ENCODE measurements at places on chromosomes 1 and 21.

- no peak for DNase-seq
These were observed 103.8 kb downstream of the ADARB1 start for GRCh38 chr21:45178070-45178608.

DNA sequence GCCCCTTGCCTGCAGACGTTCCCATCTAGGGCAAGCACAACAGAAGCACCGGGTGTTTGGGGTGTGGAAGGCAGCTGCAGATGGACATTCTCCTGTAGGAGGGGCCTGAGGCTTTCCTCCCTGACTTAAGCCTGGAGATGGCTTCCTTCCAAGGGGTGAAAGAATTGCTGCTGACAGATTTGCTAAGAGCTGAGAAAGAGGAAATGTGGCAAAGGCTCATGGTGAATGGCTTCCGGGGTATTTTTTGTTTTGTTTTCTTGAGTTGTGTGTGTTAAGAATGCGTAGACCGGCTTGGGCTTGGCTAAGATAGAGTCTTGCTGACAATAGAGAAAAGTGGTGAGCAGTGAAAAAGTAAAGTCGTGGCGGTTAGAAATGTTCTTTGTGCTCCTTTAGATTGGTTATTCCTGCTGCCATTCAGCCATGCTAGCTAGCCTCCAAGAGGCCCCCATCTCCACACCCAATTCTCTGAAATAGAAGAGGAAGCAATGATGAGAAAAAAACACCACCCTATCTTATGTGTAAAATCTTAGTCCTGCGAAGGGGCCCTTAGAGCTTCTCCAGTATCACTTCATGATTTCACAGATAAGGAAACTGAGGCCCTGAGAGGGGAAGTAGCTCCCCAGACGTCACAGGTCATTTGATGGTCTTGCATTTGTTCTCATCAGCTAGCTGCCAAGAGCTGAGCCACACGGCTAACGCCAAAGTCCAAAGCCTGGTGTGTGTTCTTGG is 36.9 kb downstream of the EIF2D start:
- DNase-seq: peak; percentile 41

GRCh38 chr1:164950541-164950986 is 391.6 kb downstream of the PBX1 start:
- no peak for DNase-seq

DNA sequence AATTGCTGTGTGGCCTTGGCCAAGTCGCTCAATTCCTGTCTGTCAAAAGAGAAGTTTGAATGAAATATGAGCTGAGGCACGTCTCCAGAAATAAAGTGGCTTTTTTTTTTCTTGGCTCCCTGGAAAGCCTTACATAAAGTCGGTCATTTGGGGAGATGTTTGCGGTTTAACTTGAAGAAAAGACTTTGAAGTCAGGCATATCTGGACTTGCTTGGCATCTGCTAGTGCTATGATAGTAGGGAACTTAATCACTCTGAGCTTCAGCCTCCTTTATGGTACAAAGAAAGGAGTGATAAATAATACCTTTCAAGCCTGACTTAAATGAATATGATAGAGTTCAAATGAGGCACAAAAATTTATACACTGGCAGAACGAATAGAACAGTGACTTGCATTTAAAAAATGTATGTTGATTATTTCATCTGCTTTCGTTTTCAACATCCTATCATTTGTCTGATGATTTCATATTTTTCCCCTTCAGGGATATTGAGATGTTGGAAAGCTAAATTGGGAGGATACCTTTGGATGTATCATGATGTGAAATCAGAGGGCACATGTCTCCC is 60.2 kb downstream of the FASLG start:
- DNase-seq: no peak

GRCh38 chr1:228271701-228272251 is 63.9 kb downstream of the OBSCN start:
- no peak for DNase-seq

GRCh38 chr1:194809665-194810064 is 1623.3 kb upstream of the B3GALT2 start:
- no peak for DNase-seq

- no peak for DNase-seq
These were observed 119.3 kb downstream of the HLCS start for GRCh38 chr21:36847189-36847588.

GRCh38 chr1:59136541-59137275 is 160.2 kb upstream of the FGGY start:
- no peak for DNase-seq

- DNase-seq: no peak
These were observed 3.5 kb upstream of the NBL1 start for GRCh38 chr1:19640363-19641316.

GRCh38 chr1:1305300-1306069 is 2.2 kb downstream of the ACAP3 start:
- DNase-seq: peak; percentile 84

DNA sequence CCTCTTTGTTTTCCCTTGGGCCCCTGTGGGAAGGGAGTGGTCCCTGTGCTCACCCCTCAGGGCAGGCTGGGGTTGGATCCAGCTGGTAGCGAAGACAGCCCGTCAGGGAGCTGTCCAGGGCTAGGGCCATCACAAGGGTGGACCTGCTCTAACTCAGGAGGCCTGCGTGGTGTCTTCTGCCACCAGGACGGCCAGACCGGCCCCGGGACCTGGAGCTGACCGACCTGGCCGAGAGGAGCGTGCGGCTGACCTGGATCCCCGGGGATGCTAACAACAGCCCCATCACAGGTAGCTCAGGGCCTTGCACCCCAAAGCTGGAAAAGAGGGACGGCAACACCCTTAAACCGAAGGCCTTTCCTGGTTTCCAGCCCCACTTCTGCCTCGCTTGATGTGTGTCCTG is 64.2 kb upstream of the CNTN2 start:
- no peak for DNase-seq

- no peak for DNase-seq
These were observed 191.8 kb downstream of the ZNF326 start for GRCh38 chr1:90186506-90187322.

DNA sequence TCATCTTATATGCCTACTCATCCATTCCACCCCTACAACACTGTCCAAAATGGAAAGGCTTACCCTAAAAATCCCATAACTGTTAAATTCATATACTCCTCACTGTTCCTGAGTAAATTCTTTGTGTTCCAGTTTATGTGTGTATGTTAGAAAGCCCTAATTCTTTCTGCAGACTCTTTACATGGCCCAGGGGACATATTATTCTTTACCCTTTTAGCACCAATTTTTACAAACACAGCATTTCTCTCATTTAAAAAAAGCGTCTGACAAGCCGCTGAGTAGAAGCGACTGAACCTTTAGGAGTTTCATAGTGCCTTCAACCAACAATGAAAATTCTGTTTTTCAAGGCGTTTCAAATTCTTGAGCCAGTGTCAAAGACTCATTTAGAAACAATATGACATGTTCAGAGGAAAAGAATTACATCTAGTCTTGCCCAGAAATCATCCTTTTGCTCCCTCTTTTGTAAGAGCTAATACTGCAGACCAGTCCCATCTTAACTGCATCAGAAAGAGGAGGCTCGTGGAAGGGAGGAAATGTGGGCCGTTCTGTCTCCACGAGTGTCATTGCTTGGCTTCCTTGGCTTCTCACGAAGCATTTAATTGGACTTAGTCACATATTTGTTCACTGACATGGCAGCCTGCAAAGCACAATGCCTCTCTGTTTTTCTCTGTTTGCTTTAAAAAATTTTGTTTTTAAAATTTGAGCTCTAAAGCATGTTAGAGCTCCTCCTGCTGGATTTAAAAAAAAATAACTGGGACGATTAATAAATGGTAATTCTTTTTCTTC is 21.3 kb upstream of the C1orf105 start:
- peak; percentile 64 for DNase-seq

All from GM06990 (cell line).